Left cardiac atrium (tissue), 4 donors: ENCODE measurements at places on chromosomes 2 and 18. TPM values are rescaled to one million over a fixed set of nuclear protein-coding genes. Genes with fewer than 3 reads are reported as not detected.

Gene C2orf74
- 12.4 TPM for total RNA-seq

Gene ELOA2
- total RNA-seq, result not detected

Gene PTMA
- 343 TPM for total RNA-seq

Gene VSNL1
- total RNA-seq, result 25.2 TPM
